ENCODE measurements at places on chromosomes 16 and 17. TPM values are rescaled to one million over a fixed set of nuclear protein-coding genes. Genes with fewer than 3 reads are reported as not detected.

GRCh38 chr16:64926476-64926875 is 195.4 kb downstream of the CDH11 start:
- no peak for DNase-seq

- peak; percentile 46 for DNase-seq
These were observed 94.7 kb downstream of the SEC14L1 start for GRCh38 chr17:77235370-77235941.

GRCh38 chr16:22317001-22317530 is 19.9 kb downstream of the POLR3E start:
- no peak for DNase-seq

- no peak for DNase-seq
These were observed 20.1 kb downstream of the CMC2 start for GRCh38 chr16:80986557-80986956.

- no peak for DNase-seq
These were observed 101.4 kb downstream of the KATNIP start for GRCh38 chr16:27651301-27651700.

DNA sequence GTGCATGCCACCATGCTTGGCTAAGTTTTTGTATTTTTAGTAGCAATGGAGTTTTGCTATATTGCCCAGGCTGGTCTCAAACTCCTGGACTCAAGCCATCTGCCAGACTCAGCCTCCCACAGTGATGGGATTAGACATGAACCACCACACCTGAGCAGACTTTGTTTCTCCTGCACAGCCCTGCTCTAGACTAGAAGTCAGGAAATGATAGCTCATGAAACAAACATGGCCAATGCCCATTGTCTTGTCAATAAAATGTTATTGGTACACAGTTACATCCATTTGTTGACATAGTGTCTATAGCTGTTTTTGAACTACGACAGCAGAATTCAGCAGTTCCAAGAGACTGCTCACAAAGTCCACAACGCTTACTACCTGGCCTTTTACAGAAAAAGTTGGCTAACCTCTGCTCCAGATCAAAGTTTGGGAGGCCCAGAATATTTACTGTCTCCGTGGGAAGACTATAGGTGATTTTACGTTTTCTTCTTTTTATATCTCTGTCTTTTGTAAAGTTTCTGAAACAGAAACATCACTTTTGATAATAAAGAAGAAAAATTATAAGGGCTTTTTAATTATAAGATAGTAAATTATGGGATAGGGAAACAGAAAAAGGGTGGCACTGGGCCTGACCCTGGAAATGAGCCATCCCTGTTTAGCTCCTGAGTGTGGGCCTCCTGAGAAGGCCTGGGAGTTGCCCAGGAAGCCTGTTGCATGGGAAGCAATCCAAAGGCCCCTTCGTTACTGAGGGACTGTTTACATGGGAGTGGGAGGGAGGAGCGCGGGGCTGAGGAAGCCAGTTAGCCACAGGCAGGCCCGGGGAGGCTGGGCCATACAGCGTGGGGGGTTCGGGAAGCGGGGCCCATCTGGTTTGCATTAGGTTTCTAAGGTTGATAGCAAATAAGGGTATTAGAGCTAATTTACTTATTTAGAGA is 201.5 kb downstream of the IRF8 start:
- no peak for DNase-seq

DNA sequence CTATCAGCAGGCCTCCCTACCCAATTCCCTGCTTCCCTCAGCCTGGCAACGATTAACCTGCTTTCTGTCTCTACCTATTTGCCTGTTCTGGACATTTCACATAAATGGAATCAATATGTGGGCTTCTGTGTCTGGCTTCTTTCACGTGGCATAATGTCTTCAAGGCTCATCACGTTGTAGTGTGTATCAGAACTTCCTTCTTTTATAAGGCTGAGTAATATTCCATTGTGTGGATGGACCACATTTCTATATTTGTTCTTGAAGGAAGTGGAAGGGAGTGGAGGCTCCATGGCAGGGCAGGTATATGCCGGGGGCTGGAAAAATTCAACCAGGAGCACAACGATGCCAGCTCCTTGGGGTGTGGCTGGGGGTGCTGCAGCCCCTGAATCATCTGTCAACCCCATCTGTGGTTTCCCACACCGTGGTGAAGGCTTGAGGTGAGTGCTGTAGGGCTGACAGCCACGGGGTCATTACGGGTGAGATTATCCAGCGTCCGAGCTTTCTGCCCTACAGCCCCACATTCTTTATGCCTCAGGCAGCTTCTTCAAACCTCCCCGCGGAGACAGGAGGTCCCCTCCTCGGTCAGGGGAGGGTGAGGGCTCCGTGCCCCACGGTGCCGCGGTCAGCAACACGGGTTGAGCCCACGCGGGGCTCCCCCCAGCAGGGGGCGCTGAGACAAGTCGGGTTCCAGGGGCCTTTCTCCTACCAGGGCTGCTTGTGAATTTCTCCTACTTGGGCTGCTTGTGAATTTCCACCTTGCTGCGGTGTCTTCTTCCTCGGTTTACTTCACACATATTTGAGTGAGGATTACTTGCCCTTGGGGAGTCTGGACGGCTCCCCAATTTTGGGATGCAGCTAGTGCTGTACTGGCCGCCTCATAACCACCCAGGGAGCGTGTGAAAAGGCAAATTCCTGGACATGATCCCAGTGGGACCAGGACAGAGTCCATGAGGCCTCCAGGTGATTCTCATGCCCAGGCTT is 18.3 kb upstream of the WFIKKN2 start:
- DNase-seq: peak; percentile 74

- DNase-seq: peak; percentile 45
These were observed 521 bp downstream of the ATMIN start for GRCh38 chr16:81035975-81036750.

- DNase-seq: no peak
These were observed 9.5 kb downstream of the SLC9A5 start for GRCh38 chr16:67258161-67258835.

DNA sequence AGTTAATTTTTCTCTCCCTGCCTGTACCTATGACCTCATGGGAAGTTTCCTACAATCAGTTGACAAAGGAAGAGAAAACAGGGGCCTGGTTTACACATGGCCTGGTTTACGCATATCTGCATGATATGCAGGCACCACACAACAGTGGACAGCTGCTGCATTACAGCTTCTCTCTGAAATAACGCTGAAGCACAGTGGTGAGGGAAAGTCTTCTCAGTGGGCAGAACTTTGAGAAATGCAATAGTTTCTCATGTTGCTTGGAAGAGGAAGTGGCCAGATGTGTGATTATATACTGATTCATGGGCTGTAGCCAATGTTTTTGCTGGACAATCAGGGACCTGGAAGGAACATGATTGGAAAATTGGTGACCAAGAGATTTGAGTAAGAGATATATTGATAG is 324.1 kb upstream of the GOT2 start:
- no peak for DNase-seq

DNA sequence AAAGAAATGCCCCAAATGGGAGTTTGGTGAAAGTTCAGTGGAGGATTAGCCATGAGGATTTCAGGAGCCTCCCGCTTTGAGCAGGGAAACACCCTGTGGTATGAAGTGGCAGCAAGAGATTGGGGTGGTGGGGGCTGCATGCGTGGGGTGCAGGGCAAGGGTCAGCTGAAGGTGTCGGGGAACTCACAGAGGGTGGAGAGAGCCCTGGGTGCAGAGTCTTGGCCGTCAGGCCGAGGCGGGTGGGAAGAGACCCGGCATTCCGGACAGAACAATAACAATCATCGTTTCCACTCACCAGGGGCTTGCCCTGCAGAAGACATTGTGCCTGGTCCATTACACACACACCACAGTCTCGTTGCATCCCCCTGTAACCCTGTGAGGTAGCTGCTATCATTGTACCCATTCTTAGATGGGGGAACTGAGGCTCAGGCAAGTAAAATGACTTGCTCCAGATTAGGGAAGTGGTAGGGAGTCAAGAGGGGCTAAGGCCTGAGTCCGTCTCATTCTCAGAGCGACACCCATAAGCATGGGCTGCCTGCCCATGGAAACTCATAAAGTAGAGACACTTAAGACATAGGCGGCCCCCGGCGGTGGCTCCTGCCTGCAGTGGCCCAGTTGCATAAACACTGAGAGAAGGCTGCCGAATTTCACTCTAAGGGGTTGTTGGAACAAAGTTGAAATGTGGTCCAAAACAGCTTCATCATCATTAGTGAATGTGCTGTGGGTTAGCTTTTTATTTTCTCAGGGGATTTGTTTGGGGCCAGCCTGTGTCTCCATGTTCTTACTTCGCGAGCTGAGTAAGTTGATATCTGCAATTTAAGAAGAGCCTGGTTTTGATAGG is 93.3 kb downstream of the CMIP start:
- no peak for DNase-seq

- no peak for DNase-seq
These were observed 224.0 kb downstream of the IRX3 start for GRCh38 chr16:54062361-54063278.

- no peak for DNase-seq
These were observed 3.3 kb downstream of the RARA start for GRCh38 chr17:40312131-40312731.

DNA sequence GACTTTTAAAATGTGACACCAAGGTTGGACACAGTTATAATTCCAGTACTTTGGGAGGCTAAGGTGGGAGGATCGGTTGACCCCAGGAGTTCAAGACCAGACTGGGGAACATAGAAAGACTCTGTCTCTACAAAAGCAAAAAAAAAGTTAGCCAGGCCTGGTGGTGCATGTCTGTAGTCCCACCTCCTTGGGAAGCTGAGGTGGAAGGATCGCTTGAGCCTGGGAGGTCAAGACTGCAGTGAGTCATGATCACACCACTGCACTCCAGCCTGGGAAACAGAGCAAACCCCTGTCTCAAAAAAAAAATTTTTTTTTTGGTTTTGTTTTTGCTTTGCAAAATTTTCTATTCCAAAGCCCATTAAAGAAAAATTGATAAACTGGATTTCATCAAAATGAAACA is 281.4 kb downstream of the BCAS3 start:
- no peak for DNase-seq

DNA sequence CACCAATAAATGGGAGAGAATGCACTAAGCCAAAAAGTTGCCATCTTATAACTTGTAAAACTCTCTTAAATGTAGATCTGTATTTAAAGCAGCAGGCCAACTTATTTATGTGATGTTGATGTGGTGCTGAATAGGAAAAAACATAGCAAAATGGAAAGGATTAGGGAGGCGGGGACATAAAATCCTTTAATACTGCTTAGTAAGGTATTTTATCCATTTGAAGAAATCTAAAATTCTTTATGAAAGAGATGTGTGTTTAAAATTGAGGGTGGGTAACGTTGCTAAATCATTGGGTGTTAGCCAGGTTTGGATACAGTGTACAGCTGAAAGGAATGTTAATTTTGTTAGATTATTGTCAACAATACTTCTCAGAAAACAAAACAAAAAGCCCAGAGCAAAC is 14.3 kb downstream of the SNTB2 start:
- DNase-seq: no peak

- no peak for DNase-seq
These were observed at the start of gene HOXB8 for GRCh38 chr17:48615047-48615962. HOXB8 (minus strand) TSS chr17:48615292; CDS start chr17:48614704, 588 bp downstream.

- no peak for DNase-seq
These were observed 5.9 kb downstream of the IRX6 start for GRCh38 chr16:55329791-55330428.

GRCh38 chr17:27783440-27784350 is 16.6 kb downstream of the NOS2 start:
- DNase-seq: no peak

- DNase-seq: no peak
These were observed 46.2 kb downstream of the ZFPM1 start for GRCh38 chr16:88499292-88499691.

DNA sequence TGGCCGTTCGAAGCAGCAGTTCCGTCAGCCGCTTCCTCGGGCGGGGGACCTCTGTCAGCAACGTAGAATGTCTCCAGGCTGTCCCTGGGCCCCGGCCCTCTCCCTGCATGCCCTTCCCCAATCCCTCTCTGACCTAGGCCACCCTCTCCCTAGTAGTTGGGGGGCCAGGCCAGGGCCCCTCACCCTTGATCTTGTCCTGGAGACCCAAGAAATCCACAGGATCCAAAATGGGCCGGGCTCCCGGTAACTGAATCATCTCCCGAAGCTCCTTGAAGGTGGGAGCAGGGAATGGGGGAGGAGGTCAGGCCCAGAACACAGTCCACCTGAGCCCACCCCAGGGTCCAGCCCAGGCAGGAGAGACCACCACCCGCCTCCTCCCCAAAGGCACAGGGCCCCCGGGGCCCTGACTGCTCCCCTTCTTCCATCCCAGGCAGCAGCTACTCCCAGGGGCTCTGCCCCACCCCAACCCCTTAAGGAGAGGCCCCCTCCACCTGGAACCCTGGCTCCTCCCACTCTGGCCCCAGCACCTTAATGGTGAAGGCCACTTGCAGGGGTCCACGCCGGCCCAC is 4.7 kb upstream of the GRIN2C start:
- no peak for DNase-seq

DNA sequence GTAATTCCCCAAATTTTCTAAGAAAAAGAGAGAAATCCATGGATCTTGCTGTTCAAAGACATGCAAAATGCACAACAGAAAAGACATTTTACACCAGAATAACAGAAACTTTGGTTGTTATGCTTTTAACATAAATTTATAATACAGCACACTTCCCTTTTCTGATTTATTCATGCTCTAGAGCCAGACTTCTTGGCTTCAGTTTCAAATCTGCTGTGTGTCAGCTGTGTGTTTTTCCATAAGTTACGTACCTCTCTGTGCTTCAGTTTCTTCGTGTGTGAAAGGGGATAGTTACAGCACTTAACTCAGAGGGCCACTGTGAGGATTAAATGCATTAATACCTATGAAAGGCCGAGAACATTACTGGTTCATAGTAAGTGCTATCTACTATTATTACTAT is 6.8 kb upstream of the CCL3L1 start:
- no peak for DNase-seq

- no peak for DNase-seq
These were observed 34.7 kb downstream of the ANKRD40 start for GRCh38 chr17:50672831-50673551.

DNA sequence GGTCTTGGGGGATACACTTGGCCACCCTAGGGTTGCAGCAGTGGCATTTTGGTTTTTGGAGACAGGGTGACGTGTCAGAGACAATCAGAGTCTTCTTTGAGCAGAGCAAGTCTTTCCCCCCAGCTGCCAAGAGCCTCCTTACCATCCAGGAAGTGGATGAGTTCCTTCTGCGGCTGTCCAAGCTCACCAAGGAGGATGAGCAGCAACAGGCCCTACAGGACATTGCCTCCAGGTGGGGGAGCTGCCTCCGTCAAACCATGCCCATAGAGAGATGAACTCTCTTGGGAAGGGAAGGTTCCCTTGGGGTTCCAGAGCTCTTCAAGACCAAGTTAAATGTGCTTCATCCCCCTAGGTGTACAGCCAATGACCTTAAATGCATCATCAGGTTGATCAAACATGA is 11.3 kb downstream of the LIG3 start:
- DNase-seq: no peak

The UNC13D gene
- total RNA-seq: 97.6 TPM

The CTF1 gene
- 0.72 TPM for total RNA-seq

The IL21R gene
- 155 TPM for total RNA-seq

The PLXDC1 gene
- 5.6 TPM for total RNA-seq

The GPR142 gene
- total RNA-seq: not detected

The EPX gene
- total RNA-seq: not detected

The TPPP3 gene
- total RNA-seq: not detected

The CNGB1 gene
- not detected for total RNA-seq

All from activated T-cell treated with anti-CD3 and anti-CD28 coated beads, Interleukin-2, amount 50 U/mL, for 72 hours (primary cell).